ENCODE measurements at places on chromosomes 2 and 18.

- no peak for DNase-seq
These were observed 20.6 kb downstream of the TMEM87B start for GRCh38 chr2:112075490-112076260.

- peak; percentile 83 for DNase-seq
These were observed at the start of gene CNRIP1 for GRCh38 chr2:68319398-68320117. Gene CNRIP1, minus strand, starts transcription at chr2:68319949. Its CDS starts 549 bp downstream, at chr2:68319400.

DNA sequence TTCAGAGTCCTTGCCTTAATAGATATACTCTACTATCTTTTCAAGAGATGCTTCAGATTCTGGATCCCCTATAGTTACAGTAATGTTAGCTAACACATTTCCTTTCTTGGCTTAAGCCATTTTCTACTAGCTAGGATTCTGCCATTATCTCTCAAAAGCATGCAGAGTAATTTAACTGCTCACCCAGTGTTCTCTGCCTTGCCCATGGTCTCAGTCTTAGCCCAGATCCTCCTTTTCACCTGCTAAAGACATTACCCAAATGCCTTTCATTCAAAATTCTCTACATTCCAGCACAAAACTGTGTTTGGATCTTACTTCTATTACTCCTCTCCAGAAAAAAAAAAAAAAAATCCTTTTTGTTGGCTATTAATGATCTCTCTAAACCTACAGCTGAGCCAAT is 474.2 kb upstream of the LRRTM1 start:
- DNase-seq = no peak

DNA sequence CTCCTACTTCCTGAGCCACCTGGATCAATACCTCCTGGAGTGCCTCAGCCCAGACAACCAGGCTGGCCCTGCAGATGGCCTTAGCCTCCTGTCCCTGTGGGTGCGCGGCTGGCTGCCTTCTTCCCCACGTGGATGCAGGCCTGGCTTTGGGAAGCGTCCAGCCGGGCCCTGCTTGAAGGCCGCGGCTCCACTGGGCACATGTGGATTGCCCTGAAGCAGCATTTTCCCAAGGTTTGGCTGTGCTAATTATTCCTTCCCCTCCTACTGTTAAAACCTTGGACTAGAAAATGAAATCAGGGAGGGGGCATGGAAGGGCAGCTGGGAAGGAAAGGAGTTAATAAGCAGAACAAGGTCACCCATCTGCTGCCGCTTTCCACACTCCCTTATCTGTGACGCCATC is 143.0 kb upstream of the GATA6 start:
- no peak for DNase-seq

DNA sequence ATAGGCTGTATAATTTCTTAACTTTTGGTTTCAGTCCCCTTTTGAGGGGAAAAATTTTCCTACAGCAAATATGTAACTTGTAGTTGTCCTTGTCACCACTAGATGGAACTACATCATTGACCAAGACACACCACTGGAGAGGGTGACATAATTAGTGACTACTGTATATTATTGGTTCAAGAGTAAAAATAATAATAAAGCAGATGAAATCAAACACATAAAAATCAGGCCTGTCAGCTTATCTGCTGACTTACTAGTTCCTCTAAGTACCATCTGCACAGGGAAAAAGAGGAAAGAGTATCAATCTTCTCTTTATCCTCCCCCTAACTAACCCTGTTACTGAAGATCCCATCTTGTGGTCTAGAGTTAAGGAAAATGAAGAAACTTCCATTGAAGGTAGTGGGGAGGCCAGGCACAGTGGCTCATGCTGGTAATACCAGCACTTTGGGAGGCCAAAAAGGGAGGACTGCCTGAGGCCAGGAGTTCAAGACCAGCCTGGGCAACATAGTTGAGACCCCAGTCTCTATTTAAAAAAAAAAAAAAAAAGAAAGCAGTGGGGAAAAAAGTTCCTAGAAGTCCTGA is 29.6 kb upstream of the ENOSF1 start:
- DNase-seq = no peak

- no peak for DNase-seq
These were observed 464.9 kb downstream of the CDH2 start for GRCh38 chr18:27712066-27712465.

GRCh38 chr2:142134911-142135310 is 4.1 kb upstream of the LRP1B start:
- no peak for DNase-seq

GRCh38 chr2:8586457-8587051 is 95.3 kb upstream of the ID2 start:
- DNase-seq = no peak

DNA sequence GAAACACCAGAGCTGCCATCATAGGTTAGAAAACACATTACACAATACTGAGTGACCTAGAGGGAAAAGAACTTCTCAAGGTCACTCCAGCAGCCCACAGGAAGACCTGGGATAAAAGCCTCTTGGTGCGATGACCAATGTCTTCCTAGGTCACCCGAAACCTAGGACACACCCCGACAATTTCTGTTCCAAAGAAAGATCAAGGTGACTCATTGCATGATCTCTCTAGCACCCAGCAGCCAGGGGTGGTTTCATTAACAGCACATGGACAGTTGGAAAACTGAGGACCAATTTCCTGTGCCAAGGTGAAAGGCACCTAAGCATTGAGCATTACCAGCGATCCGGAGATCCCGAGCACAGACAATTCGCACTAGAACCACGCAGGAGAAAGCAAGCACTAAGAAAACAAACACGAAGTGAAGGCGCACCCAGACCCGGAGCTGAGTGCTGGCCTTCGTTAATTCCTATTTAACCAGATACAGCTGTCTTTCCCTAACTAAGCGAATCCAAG is 1.5 kb downstream of the CACNB4 start:
- DNase-seq = peak; percentile 13

Data from MG63 (cell line).